ENCODE measurements at places on chromosomes 5 and 9.

- DNase-seq = no peak
Observed at GRCh38 chr5:82901281-82901888, 175.8 kb downstream of the TMEM167A start.

DNA sequence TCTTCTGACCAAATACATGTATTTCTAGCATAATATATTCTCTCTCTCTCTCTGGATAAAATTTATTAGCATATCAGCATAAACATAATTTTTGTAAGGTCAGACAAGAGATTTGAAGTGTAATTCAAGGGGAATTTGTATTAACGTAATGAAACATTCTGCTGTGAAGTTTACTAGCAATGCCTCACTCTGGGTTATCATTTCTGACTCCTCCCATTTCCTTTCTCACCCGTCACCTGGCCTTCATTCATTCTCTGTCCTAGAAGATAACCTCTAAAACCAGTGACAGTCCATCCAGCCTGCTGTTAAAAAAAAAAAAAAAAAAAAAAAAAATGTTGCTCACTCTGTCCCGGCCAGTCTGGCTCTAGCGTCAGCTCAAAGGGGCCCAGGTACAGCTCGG, 27.1 kb downstream of the GRAMD2B start:
- DNase-seq = no peak

- no peak for DNase-seq
Observed at GRCh38 chr5:101163088-101163487, 260.0 kb upstream of the ST8SIA4 start.

- no peak for DNase-seq
Observed at GRCh38 chr9:125397736-125398135, 136.1 kb downstream of the GAPVD1 start.

- no peak for DNase-seq
Observed at GRCh38 chr9:32603914-32604852, 31.2 kb upstream of the NDUFB6 start.

DNA sequence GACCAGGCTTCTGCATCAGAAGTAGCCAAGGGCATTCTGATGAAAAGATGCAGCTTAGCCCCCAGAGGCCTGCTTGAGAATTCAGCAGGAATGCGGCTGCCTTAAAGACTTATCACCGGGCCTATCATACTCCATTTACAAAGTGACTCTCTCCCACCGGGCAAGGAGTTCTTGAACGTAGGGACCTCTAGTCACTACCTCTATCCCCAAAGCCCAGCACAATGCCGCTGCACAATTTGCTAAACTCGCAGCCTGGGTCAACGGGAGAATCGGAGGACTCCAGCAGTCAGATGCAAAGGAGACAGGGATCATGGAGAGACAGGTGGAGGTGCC, 661 bp downstream of the PDCL start:
- DNase-seq = no peak

DNA sequence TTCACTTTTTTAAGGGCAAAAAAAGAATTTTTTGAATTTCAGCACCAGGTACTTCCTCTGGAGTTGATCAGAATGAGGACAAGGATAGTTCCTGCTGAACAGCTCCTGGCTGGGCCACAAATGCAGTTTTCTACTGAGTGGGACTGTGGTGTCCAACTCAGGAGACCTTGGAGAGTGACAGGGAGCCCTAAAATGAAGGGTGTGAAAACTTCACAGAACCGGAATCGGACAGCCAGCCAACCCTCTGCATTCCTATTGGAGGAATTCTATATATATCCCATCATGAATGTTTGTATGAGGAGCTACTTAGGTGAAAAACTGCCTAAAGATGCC, 40.6 kb downstream of the ANKH start:
- no peak for DNase-seq

DNA sequence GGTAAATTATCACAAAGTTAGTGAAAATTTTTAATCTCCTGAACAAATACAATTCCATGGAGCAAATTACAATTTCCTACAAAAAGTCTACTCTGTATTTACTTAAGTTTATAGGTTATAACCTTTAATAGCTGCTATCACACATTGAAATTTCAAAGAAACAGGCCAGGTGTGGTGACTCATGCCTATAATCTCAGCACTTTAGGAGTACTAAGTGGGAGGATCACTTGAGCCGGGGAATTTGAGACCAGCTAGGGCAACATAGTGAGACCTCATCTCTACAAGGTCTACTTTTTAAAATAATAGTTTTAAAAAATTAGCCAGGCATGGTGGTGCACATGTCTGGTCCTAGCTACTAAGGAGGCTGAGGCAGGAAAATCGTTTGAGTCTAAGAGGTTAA, 50.3 kb downstream of the HINT1 start:
- no peak for DNase-seq

GRCh38 chr5:131196331-131196730, 25.6 kb downstream of the LYRM7 start:
- no peak for DNase-seq

- no peak for DNase-seq
Observed at GRCh38 chr5:53827211-53827651, 266.8 kb downstream of the NDUFS4 start.

GRCh38 chr5:39202597-39203274, 16.6 kb downstream of the FYB1 start:
- peak; percentile 55 for DNase-seq

- no peak for DNase-seq
Observed at GRCh38 chr5:81786991-81787390, 36.1 kb upstream of the SSBP2 start.

DNA sequence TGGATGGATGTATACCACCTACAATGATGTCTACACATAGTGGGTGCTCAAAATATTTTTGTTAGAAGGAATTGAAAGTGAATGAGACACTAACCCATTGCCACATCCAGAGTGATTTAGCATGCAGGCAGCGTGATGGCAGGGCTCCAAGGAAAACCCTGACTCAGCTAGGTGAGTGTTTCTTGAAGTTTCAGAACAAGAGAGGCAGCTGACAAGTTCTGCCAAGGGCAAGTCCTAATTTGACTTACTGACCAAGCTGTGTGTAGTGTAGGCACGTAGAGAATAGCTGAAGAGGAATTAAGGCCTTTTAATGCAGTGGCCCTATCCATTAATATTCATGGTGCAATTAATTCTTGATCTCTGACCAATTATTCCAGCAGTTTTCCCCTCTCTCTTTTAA, 107.8 kb upstream of the ATP10B start:
- no peak for DNase-seq

- no peak for DNase-seq
Observed at GRCh38 chr5:173751266-173751600, 134.8 kb upstream of the BOD1 start.

GRCh38 chr5:172659570-172659908, 18.5 kb downstream of the NEURL1B start:
- DNase-seq = no peak

DNA sequence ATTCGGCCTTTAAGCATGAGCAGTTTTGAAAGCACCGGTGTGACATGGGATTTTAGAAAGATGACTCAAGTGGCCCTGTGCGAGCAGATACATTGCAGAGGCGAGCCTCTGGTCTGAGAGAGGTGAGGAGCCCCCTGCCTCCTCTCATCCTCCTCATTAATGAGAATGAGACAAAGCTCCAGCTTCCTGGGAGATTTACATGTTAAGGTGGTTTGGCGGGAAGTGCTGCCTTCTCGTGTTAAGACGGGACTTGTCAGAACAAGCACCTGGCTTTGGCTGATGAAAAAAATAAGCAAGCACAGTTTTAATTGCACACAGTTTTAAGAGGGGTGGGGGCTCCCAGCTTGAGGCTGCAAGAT, 68.1 kb downstream of the ACTL7B start:
- DNase-seq = no peak

DNA sequence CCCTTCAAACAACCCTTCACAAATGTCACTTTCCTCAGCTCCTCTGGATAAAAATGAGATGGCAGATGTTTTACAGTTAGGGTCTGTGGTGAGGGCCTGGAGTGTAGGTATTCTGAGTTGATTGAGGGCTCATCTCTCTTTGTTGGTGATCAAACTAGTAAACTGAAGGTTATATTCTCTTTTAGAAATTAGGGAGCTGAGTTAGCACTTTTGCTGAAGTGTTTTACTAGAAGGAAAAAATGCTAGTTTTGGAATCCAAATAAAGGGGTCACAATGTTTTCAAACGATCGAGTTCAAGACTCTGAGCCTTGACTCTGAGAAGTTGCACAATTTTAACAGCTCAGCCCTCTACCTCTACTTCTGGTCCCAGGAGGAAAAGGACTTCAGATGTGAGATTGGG, 23.4 kb downstream of the RHOBTB3 start:
- DNase-seq = no peak

- peak; percentile 72 for DNase-seq
Observed at GRCh38 chr5:172133359-172134029, 54.5 kb downstream of the STK10 start.

GRCh38 chr5:157821822-157822622, 36.9 kb downstream of the CLINT1 start:
- no peak for DNase-seq

DNA sequence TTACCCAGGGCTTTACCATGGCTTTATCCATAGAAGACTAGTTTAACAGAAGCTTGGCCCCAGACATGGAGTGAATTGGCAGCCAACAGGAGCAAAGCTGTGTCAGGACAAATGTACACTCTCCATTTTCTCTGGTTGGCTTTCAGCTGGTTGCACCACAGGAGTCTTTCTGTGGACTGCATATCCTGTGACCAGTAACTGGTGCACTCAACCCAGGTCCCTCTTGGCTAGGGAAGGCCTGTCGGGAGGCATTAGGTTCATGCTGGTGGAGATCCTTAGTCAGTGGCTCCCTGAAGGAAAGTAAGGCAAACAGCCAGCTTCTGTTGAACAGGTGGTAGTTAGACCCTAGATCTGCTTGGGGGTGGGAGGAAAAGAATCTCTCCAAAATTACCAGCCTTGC, 146.9 kb upstream of the TLX3 start:
- no peak for DNase-seq

GRCh38 chr5:25618821-25619220, 974.0 kb upstream of the CDH10 start:
- no peak for DNase-seq

DNA sequence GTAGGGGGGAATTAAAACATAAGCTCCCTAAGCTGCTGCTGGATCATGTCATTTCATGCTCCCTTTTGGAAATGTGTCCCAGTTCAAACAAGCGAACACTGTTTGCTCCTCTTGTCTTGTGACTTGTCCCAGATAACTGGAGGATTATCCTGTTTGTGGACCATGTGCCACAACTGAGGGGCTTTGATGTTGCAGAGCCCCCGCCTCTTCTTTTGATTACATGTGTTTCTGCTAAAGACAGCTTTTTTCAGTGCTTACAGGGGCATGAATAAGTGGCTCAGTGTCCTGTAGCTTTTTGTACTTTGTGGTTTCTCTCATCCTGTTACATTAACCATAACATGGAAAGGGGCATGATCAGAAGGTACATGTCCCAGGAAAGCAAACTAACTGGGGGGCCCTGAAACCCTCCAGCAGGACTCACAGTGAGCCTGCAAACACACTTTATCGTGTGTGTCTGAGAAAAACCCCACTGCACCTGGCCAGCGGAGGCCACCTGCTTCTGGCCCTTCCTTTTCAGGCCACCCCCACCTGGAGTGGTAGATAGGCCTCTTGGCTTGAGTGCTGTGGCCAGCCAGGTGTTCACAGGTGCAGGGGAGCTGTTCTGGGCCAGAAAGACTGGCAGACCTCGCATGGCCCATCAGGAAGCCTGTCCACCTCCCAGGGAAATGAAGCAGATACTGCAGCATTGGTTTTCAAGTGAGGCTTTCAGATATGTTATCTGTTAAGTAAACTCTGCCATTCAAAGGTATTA, 285.6 kb downstream of the FANCC start:
- DNase-seq = no peak

GRCh38 chr5:89441965-89442364, 559.0 kb upstream of the MEF2C start:
- no peak for DNase-seq

DNA sequence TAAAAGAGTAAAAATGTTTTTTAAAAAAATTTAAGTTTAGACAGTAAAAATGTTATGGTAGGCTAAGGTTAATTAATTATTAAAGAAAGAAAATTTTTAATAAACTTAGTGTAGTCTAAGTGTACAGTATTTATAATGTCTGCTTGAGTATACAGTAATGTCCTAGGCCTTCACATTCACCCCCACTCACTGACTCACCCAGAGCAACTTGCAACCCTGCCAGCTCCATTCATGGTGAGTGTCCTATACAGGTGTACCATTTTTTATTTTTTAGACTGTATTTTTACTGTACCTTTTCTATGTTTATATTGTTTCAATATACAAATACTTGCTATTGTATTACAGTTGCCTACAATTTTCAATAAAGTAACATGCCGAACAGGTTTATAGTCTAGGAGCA, 234.1 kb downstream of the AUH start:
- no peak for DNase-seq

DNA sequence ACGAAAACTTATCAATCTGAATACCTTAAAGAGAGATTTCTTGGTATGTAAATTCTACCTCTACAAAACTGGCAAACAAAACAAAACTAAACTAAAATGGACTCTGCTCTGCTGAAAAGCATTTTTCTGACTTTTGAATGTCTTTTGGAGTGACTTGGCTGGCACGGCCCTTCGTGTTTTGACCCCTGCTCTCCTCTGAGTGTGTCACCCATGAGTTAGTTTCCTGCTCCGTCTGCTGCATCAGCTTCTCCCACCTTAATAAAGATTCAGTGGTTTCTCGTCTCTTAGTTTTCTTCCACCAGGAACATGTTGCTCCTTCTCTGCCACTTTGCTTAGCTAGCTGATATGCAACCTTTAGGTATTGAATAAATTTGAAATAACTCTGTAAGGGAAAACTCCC, 1084.0 kb upstream of the CDH18 start:
- DNase-seq = no peak

- no peak for DNase-seq
Observed at GRCh38 chr5:125695996-125696655, 727.1 kb upstream of the GRAMD2B start.

DNA sequence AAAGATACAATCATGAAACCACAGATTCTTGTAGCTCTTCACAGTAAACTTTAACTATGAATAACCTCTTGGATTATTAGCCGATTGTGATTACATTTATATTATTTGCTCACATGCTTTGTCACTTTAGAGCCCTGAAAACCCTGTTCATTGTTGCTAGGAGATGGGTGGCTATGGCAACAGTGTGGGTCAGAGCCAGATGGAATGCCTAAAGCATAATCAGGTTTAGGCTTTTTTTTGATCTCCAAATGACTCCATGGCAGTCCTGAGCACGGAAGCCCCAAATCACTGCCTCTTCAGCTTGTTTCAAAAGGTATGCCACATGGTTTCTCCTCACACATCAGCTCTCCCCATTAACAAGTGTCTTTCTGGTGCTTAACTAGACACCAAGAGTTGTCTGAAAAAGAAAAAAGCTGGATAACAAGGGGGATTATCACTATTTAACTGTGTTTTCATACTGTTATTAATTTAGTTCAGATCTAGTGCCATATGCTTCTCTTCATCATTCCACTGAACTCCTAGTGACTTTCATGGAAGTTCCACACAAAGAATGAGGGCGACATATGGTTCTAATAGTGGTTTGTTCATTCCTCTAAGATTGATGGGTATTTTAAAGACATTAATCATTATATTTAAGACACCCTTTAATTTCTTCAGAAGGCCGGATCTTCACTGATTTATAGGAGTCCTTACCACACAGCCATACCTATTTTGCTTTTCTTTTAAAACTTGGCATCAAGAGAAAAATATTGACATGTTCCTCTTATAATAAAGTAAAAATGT, 88.8 kb upstream of the PAM start:
- no peak for DNase-seq

Data from activated T-cell treated with anti-CD3 and anti-CD28 coated beads, Interleukin-2, amount 50 U/mL, for 48 hours (primary cell).